ENCODE measurements at places on chromosomes 16 and 17.

GRCh38 chr16:28062261-28062846, 1.2 kb downstream of the GSG1L start:
- DNase-seq = no peak

- DNase-seq = no peak
Measured at GRCh38 chr17:58564243-58564642, 49.8 kb upstream of the MTMR4 start.

GRCh38 chr17:8284126-8284525, 4.3 kb upstream of the RANGRF start:
- DNase-seq = no peak

GRCh38 chr17:4966844-4967538, 626 bp downstream of the SPAG7 start:
- peak; percentile 85 for DNase-seq

DNA sequence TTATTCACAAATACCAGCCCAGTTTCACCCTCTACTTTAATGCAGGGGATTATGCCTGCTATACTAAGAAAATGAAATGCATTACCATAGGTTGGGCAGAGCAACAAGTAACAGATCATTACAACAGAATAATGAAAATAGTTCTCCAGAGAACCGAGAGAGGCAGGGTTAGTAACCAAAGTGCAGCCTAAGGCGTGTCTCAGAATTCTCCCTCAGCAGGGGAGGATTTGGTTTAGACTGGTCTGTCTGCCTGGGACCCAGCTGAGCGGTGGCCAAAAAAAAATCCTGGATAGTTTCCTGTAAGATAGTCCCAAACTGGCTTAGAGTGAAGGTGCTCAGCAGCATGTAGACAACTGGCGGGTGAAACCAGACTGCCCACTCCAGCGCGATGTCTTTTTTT, 30.8 kb upstream of the ADCY7 start:
- no peak for DNase-seq

GRCh38 chr16:86826941-86827340, 248.6 kb downstream of the FOXL1 start:
- DNase-seq = no peak

GRCh38 chr16:15948532-15949209, 745 bp upstream of the ABCC1 start:
- no peak for DNase-seq

DNA sequence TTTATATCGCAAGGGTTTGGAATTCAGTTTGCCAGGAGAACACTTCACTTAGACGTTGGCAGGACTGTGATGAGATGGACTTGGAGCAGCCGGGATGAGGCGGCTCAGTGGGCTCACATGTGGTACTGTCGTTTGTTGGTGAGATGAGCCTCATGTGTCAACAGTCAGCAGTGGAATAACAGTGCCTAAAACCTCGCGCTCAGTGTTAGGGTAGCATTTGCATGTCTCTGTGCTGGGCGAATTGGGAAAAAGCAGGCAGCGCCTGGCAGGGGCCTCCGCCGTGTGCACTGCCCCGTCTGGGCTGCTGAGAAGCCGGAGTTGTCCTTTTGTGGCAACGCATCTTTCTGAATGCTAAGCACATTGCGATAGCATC, 49.7 kb downstream of the CRISPLD2 start:
- no peak for DNase-seq

GRCh38 chr16:73205153-73205886, 157.4 kb upstream of the ZFHX3 start:
- DNase-seq = no peak

DNA sequence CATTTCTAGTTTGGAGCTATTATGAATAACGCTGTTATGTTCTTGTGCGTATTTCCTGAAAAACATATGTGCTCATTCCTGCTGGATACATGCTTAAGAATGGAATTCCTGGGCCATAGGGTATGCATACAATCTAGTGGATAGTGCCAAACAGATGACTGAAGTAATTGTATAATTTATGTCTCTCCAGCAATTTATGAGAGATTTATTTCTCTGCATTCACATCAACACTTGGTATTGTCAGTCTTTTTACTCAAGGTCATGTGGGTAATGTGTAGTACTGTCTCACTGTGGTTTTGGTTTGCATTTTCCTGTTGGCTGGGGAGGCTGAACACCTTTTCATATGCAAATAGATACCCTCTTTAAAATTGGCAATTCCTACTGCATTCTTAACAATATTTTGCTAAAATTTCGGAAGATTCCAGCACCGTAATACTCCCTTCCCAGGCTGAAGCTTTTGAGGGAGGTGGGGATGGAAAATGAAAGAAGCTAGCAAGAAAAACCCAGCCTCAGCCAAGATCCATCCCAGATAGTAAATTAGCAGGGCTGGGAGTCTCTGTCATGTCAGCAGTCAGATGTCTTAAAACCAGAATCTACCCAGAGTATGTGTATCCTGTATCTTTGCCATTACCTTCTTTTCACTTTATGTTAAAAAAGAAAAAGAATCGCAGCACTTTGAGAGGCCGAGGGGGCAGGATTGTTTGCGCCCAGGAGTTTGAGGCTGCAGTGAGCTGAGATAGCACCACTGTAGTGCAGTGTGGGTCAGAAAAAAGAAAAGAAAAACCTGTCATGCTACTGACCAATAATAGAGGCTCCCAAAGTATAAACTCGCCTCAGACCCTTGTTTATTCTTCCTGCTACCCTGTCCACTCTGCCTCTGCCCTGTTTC, 204.9 kb downstream of the LGALS9B start:
- no peak for DNase-seq

- no peak for DNase-seq
Measured at GRCh38 chr17:74126179-74126900, 77.1 kb upstream of the RPL38 start.

DNA sequence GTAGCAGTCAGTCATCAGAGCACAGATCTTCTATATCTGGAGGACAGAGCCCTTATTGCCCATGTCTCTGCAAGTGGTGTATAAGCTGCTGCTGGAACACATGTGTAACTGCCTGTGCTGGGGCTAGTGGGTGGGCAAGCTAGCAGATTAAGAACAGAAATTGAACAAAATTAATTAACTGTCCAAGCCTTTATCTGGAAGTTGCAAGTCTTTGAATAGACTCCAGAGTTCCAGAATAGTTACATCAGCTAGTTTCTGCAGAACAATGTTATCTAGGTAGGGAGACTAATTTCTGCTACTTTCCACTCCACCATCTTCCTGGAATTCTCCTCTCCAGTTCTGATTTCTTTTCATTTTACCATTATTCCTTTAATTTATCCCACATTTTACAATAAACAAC, 287.3 kb downstream of the ZFHX3 start:
- no peak for DNase-seq

GRCh38 chr17:64146418-64147109, 16.6 kb upstream of the ERN1 start:
- DNase-seq = peak; percentile 34

DNA sequence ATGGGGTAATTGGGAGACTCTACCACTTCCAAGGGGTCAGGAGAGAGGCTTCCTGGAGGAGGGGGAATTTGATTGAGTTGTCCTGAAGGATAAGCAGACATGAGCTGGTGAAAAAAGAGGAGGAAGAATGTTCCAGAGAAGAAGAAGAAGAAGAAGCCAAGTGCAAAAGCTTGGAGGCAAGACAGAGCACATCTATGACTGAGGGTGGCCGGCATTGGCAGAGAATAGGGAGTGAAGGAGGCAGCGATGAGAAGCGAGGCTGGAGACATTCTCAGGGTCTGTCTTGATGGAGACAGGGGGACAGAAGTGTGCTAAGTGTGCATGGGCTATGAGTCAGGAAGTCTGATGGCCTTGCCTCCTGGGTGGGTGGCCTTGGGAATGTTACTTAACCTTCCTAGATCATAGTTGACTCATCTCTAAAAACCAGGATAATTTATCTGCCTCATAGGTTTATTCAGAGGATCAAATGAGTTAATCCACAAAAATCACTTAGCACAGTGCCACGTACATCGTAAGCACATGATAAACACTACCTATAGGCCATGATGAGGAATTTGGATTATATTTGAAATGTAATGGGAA, 171.7 kb downstream of the ABCC12 start:
- no peak for DNase-seq

GRCh38 chr16:7888411-7888810, 555.8 kb downstream of the RBFOX1 start:
- no peak for DNase-seq

- no peak for DNase-seq
Measured at GRCh38 chr17:67602444-67602843, 115.3 kb upstream of the NOL11 start.

GRCh38 chr16:22297871-22298733, 893 bp downstream of the POLR3E start:
- peak; percentile 59 for DNase-seq

DNA sequence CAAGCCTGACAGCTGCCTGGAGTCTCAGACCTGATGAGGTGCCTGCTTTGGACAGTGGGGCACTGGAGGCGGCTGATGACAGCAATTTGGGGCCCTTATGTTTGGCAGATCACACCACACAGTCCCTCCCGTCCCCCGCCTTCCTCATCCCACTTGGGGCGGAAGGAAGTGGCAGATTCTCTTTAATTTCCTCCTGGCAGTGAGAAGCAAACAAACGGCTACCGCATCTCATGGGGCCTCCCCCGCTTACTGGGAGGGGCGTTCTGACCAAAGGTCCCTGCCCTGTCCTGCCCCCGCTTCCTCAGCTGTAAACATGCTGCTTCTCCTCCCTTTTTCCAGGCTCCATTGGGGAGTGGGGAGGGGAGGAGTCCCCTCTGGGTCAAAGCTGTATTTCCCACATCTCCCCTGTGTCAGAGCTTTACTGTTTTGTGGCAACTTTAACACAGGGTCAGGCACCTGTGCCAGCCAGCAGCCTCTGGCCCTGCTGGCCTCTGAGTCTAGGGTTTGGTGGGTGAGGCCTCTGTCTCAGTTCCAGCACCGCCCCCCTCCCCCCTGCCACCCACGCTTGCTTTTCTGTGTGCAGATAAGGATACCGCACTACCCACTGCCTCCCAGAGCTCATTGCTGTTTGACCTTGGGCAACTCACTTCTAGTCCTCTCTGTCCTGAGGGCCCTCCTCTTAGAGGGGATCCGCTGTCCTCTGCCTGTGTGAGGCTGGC, 5.4 kb upstream of the NFATC3 start:
- peak; percentile 46 for DNase-seq

- no peak for DNase-seq
Measured at GRCh38 chr17:63537991-63538692, 12.1 kb upstream of the DCAF7 start.

DNA sequence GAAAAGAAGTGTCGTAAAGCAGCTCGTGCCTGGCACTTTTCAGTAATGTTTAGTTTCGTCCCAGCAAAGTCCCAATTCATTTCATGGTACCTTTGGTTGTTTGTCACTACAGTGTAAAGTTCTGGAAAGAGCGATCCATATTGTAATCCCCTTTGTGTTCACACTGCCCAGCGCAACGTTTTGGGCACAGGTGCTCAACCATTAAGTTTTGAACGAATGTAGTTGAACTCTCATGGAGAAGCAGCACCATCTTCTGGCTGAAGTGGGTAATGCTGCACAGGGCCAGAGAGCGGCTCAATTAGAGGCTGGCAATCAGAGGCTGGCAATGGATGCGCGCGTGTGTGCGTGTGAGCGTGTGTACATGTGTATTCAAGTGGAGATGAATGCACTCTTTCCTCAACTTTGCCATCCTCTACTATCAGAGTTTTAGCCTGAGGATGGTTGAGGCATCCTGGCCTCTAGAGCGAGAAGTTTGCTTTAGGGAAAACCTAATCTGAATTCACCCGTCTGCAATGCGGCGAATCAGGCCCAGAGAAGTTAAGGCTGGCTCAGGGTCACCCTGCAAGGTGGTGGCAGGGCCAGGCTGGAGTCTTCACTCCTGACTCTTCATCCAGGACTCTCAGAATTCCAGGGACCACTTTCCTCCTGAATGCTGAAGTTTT, 29.9 kb downstream of the DYNLL2 start:
- peak; percentile 83 for DNase-seq

- no peak for DNase-seq
Measured at GRCh38 chr17:2388020-2388682, 12.7 kb downstream of the MNT start.

DNA sequence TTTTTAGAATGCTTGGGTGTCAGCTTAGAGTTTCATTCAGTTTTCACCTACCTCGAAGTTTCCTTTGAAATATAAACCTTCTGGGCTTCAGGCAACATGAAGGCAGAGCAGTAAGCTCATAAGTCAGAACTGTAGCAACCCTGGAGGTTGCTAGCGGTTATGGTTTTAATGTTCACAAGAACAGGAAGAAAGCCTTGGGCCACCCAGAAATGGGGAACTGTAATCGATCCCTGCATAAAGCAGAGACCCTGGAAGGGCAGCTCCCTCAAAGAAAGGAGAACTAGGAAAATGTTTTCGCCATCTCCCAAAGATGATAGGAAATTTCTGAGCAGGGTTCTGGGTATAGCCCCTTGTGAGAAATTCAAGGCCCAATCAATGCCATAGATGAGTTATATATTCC, 47.8 kb upstream of the RASL10B start:
- no peak for DNase-seq

DNA sequence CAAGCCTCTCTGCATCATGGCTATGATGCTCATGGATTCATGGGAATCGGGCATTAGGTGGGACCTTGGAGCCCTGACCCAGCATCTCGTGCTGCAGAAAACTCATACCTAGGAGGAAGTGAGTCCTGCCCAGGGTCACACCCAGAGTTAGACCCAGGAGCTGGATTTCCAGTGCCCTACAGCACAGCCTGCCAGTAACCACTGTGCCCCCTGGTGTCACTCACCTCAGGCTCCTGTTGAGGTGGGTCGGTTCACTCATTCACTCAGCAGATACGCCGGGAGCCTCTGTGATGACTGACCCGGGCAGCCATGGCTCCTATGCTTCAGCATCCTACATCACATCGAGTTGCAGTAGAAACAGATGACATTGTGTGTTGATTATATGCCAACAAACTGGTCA, 143.4 kb downstream of the MSI2 start:
- no peak for DNase-seq

GRCh38 chr17:63702721-63703015, 2.7 kb upstream of the LIMD2 start:
- no peak for DNase-seq

GRCh38 chr17:17892731-17893130, 55.9 kb upstream of the SREBF1 start:
- DNase-seq = no peak

DNA sequence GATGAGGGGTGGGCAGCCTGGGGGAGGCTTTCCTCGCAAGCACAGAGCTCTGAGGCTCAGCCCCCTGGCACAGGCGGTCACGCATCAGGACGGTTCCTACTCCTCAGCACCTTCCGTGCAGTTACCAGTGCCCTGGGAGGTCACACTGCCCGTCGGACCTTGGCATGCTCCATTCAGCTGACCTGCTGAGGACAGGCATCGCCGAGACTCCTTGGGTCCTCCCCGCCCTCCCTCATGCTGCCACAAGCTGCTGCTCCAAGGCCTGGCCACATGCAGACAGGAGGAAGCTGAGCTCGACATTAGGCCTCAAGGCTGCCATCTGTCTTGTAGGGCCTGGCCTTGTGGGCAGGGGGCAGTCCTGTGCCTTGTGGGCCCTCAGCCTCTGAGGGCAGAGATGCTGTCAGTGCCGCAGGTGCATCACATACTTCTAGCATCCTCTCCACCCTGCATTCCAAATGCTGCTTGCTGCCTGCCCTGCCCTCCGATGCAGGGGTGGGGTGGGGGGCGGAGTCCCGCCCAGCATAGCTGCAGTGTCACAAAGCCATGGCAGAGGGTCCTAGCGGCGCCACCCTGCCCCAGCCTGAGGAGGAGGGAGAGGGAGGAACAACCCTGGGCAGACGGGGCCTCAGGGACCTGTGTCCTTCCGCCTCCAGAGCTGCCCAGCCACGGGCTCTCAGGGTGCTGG, 9.3 kb downstream of the C16orf90 start:
- no peak for DNase-seq

GRCh38 chr16:23595246-23595950, 718 bp downstream of the NDUFAB1 start:
- no peak for DNase-seq

Measured in T-helper 9 cell (primary cell).